Activated CD4-positive, alpha-beta T cell treated with anti-CD3 and anti-CD28 coated beads, Interleukin-2, amount 10 ng/mL, durations not matched to agents 7 days and 5 days (primary cell): ENCODE measurements at places on chromosomes 5 and 9. TPM values are rescaled to one million over a fixed set of nuclear protein-coding genes. Genes with fewer than 3 reads are reported as not detected.
A peak's percentile ranks its signal among the peaks of the same experiment; 100 is the strongest.

GRCh38 chr5:91170266-91170665 is 212.9 kb downstream of the ARRDC3 start:
- H3K4me1 ChIP-seq: peaks cover 10% of the 10 kb centered on the region
- peaks cover 2% of the 10 kb centered on the region for H3K27me3 ChIP-seq
- H3K4me3 ChIP-seq: no peak overlapping the region
- H3K27ac ChIP-seq: no peak overlapping the region

- H3K4me1 ChIP-seq: no peaks in the 10 kb centered on the region
- H3K36me3 ChIP-seq: peaks cover 27% of the 10 kb centered on the region
- no peak for DNase-seq
- no peak overlapping the region for H3K27ac ChIP-seq
- H3K27me3 ChIP-seq: no peaks in the 10 kb centered on the region
Measured at GRCh38 chr9:124377551-124378406, 37.5 kb downstream of the PSMB7 start.

DNA sequence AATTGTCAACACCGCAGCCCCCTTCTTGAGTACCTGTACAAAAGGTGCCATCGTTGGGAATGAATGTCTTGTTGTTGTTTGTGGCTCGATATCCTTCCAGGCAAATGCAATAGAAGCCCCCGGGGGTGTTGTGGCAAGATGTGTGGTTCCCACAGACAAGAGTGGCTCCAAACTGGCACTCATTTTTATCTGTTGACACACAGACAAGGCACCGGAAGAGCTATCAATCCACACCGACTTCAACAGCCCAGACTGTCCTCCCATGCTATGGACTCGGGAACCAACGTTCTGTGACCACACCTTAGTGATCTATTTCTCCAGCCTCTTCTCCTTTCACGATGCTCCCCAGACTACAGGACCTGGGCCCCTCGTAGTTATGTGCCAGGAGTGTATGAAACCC is 25.9 kb downstream of the SUSD1 start:
- H3K27ac ChIP-seq: no peak overlapping the region
- DNase-seq: no peak
- no peaks in the 10 kb centered on the region for H3K4me1 ChIP-seq
- H3K36me3 ChIP-seq: peaks cover 12% of the 10 kb centered on the region

GRCh38 chr5:141234109-141234667 is 11.0 kb upstream of the PCDHB15 start:
- H3K27me3 ChIP-seq: peaks cover 9% of the 10 kb centered on the region
- peaks cover 4% of the 10 kb centered on the region for H3K36me3 ChIP-seq

- H3K36me3 ChIP-seq: no peaks in the 10 kb centered on the region
- no peak for DNase-seq
- H3K27me3 ChIP-seq: no peaks in the 10 kb centered on the region
- H3K4me1 ChIP-seq: no peaks in the 10 kb centered on the region
- no peak overlapping the region for H3K27ac ChIP-seq
- no peak overlapping the region for H3K4me3 ChIP-seq
Measured at GRCh38 chr9:23492126-23493002, 333.7 kb downstream of the ELAVL2 start.

DNA sequence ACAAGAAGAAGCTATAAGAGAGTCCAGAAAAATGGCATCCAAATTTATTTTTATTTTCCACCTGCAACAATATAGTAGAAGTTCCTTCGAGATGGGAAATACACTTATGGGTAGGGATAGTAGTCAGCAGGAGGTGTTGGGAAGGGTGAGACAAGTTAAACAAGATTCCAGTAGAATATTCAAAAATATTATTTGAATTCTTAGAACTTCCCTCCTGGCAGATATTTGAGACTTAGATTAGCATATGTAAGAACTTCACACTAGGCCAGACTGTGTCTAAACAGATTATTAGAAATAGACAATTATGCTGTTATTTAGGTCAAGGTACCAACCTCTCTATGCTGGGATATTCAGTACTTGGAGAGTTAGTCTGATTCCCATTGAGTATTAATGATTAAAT is 108.7 kb downstream of the PLK2 start:
- H3K4me1 ChIP-seq: no peaks in the 10 kb centered on the region
- H3K27me3 ChIP-seq: no peaks in the 10 kb centered on the region
- H3K36me3 ChIP-seq: no peaks in the 10 kb centered on the region
- no peak overlapping the region for H3K27ac ChIP-seq

GRCh38 chr9:122370869-122371755 is at the start of gene PTGS1:
PTGS1 (plus strand) TSS chr9:122371024; CDS start chr9:122371085, 61 bp downstream.
- H3K27ac ChIP-seq: no peak within 1 kb of the TSS
- H3K36me3 ChIP-seq: no peaks in the 10 kb centered on the region
- H3K4me1 ChIP-seq: peaks cover 14% of the 10 kb centered on the region
- no peak for DNase-seq
- H3K27me3 ChIP-seq: peaks cover 20% of the 10 kb centered on the region
- peak within 1 kb of the TSS; percentile 43 for H3K4me3 ChIP-seq

GRCh38 chr9:6552498-6553121 is 92.9 kb downstream of the GLDC start:
- H3K4me1 ChIP-seq: no peaks in the 10 kb centered on the region
- H3K36me3 ChIP-seq: no peaks in the 10 kb centered on the region
- no peak overlapping the region for H3K27ac ChIP-seq
- H3K27me3 ChIP-seq: no peaks in the 10 kb centered on the region
- H3K4me3 ChIP-seq: no peak overlapping the region

- H3K27ac ChIP-seq: no peak overlapping the region
- H3K4me3 ChIP-seq: no peak overlapping the region
- H3K36me3 ChIP-seq: no peaks in the 10 kb centered on the region
- H3K4me1 ChIP-seq: no peaks in the 10 kb centered on the region
- H3K27me3 ChIP-seq: peaks cover 10% of the 10 kb centered on the region
Measured at GRCh38 chr5:68116868-68117411, 98.6 kb upstream of the PIK3R1 start.

DNA sequence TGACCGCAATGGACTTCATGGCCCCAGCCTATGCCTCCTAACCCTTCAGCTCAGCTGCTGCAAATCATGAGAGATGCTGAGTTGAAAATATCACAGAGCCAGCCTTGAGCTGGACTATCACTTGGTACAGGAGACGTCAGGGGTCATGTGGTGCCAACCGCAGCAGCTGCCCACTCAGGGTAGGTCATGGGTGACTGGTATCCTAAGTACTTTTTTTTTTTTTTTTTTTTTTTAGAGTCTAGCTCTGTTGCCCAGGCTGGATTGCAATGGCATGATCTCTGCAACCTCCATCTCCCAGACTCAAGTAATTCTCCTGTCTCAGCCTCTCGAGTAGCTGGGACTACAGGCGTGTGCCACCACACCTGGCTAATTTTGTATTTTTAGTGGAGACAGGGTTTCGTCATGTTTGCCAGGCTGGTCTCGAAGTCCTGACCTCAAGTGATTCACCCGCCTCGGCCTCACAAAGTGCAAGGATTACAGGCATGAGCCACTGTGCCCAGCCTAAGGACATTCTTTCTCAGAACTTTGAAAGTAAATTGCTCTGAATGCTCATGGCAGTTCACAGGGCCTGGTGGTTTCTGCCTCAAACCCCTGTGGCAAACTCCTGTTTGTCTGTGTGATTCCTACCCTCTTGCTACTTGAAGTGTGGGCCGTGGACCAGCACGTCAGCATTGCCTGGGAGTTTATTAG is 21.3 kb downstream of the WWC1 start:
- DNase-seq: no peak
- no peak overlapping the region for H3K4me3 ChIP-seq
- no peak overlapping the region for H3K27ac ChIP-seq
- H3K36me3 ChIP-seq: no peaks in the 10 kb centered on the region
- no peaks in the 10 kb centered on the region for H3K4me1 ChIP-seq

- no peak overlapping the region for H3K27ac ChIP-seq
- H3K27me3 ChIP-seq: peaks cover 57% of the 10 kb centered on the region
- no peaks in the 10 kb centered on the region for H3K36me3 ChIP-seq
- H3K4me3 ChIP-seq: no peak overlapping the region
Measured at GRCh38 chr5:176740131-176740701, 70.1 kb upstream of the UNC5A start.

DNA sequence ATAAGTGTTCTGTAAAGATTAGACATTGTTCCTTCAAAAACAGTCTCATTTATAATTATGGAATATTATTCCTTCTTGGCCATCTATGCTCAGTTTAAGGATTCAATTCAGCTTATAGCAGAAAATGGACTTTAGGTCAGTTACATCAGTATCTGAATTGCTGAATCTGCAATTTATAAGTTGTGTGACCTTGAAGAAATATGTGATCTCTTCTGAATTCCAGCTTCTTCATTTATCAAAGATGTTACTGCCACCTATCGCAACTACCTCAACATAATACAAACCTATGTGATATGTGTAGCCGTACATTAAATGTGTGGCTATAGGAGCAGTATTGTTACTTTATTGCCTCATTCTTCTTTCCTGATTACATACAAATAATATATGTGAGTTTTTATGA is 118.2 kb downstream of the CDH12 start:
- DNase-seq: no peak
- no peak overlapping the region for H3K27ac ChIP-seq
- no peaks in the 10 kb centered on the region for H3K4me1 ChIP-seq
- H3K27me3 ChIP-seq: no peaks in the 10 kb centered on the region
- no peaks in the 10 kb centered on the region for H3K36me3 ChIP-seq

- no peaks in the 10 kb centered on the region for H3K36me3 ChIP-seq
- no peak for DNase-seq
- H3K27ac ChIP-seq: no peak overlapping the region
- no peaks in the 10 kb centered on the region for H3K27me3 ChIP-seq
- H3K4me3 ChIP-seq: no peak overlapping the region
Measured at GRCh38 chr5:174828804-174829510, 104.6 kb downstream of the MSX2 start.

DNA sequence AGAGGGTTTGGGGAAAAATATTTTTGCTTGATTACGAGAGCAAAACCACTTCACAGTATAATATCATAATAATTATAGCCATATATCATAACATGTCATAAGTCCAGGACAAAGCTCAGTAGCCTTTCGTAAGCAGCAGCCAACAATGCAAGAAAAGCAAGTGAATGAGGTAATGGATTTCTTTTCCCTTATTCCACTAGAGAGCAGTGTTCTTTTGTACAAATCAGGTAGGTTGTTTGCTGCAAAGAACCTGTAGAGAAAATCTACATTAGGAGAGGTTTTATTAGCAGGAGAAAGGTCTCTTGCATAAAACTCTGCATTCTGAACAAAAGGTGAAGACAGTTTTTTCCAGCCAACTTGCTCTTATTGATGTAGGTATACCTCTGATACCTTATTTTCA is 1033.4 kb downstream of the TLE4 start:
- DNase-seq: no peak
- no peak overlapping the region for H3K4me3 ChIP-seq
- no peaks in the 10 kb centered on the region for H3K27me3 ChIP-seq
- no peak overlapping the region for H3K27ac ChIP-seq

DNA sequence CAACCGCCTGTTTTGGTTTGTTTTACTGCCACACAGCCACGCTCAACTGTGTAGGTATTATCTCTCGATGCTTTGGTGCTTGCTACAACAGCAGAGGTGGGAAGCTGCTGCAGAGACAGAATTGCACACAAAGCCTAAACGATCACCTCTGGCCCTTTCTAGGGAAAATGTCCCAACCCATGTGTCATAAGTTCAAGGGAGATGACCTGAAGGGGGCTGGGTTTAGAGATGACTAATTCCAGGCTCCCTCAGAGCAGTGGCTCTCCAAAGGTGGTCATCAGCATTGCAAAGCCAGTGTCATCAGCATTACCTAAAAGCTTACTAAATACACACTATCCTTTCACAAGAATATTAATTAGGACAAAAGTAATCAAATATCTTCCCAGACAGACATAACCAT is 10.9 kb downstream of the ZNF622 start:
- peaks cover 31% of the 10 kb centered on the region for H3K4me1 ChIP-seq
- no peak overlapping the region for H3K4me3 ChIP-seq
- H3K27ac ChIP-seq: no peak overlapping the region
- DNase-seq: no peak
- H3K36me3 ChIP-seq: peaks cover 61% of the 10 kb centered on the region

GRCh38 chr9:127360829-127361228 is 36.1 kb upstream of the SLC2A8 start:
- H3K4me3 ChIP-seq: no peak overlapping the region
- H3K27ac ChIP-seq: no peak overlapping the region
- no peaks in the 10 kb centered on the region for H3K36me3 ChIP-seq
- H3K27me3 ChIP-seq: peaks cover 27% of the 10 kb centered on the region
- H3K4me1 ChIP-seq: peaks cover 7% of the 10 kb centered on the region
- no peak for DNase-seq

DNA sequence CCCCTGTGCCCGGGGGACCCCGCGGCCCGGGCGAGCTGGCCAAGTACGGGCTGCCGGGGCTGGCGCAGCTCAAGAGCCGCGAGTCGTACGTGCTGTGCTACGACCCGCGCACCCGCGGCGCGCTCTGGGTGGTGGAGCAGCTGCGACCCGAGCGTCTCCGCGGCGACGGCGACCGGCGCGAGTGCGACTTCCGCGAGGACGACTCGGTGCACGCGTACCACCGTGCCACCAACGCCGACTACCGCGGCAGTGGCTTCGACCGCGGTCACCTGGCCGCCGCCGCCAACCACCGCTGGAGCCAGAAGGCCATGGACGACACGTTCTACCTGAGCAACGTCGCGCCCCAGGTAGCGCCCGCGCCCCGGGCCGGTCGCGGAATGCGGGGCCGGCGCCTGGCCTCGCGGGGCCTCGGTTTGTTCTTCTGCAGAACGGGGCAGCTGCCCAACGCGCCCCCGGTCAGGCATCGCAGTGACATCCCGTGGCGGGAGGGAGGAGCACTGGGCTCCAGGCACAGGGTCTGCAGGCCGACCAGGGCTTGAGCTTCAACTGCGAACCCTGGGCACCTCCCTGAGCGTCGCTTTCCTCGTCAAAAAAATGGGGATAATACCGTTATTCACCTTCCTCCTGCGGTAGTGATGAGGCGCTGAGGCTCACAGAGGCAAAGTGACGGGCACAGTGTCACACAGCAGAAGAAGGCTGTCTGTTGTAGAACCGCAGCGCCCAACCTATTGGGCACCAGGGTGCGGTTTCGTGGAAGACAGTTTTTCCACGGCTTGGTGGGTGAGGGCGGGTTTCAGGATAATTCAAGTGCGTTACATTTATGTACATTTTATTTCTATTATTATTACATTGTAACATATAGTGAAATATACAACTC is 777 bp downstream of the ENDOG start:
- peak; percentile 32 for DNase-seq
- peaks cover 8% of the 10 kb centered on the region for H3K36me3 ChIP-seq
- H3K4me1 ChIP-seq: peaks cover 24% of the 10 kb centered on the region
- H3K27me3 ChIP-seq: no peaks in the 10 kb centered on the region
- peak overlapping the region; percentile 73 for H3K4me3 ChIP-seq
- peak overlapping the region; percentile 13 for H3K27ac ChIP-seq

DNA sequence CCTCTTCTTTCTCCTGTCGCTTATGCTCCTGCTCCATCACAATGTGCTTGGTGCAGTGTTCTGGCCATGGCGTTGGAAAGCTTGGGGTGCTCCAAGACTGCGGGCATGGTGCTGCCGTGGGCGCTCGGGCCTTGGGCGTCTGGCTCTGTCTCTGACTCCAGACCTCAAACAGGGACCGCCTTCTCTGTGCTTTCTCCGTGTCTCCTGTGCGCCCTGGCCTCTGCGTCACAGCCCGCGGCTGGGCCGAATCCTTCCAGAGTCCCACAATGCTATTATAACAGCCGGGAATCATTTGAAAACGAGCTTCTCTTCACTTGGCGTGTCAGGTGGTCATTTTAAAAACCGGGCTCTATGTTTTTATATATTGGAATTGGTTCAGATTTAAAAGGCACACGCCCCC is 32.4 kb upstream of the PUM3 start:
- H3K4me3 ChIP-seq: no peak overlapping the region
- no peak overlapping the region for H3K27ac ChIP-seq
- H3K36me3 ChIP-seq: no peaks in the 10 kb centered on the region
- peaks cover 15% of the 10 kb centered on the region for H3K27me3 ChIP-seq
- no peak for DNase-seq

GTF2H2 gene
- 14.5 TPM for total RNA-seq

SLC25A48 gene
- total RNA-seq: not detected

IL4 gene
- total RNA-seq: not detected

GFI1B gene
- not detected for total RNA-seq

WDR55 gene
- total RNA-seq: 37.1 TPM
